Mesothelial cell of epicardium (in vitro differentiated cells): ENCODE measurements at places on chromosomes 2 and 18.

- DNase-seq: no peak
Observed at GRCh38 chr18:63262369-63263335, 56.9 kb downstream of the BCL2 start.

DNA sequence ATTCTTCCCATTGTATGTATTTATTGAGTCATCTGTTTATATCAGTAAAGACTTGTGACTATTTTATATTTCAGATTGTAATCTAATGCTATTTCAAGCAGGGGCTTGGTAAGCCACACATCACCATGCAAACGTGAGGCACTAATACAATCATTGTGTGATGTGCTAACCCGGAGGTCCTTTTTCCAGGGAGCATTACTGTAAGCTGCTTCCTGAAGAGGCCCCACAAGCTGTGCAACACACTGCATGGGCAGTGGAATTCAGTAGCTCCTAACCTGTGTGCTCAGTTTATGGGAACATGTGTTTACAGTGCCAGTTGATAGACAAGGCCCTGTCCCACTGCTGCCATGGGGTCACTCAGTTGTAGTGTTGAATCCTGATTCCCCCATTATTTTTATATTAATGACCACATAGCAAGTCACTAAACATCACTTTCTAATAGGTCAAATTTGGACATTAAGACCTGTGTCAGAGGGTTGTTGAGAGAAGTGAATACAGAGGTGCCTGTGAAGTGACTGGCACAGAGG is 162.9 kb downstream of the FHOD3 start:
- no peak for DNase-seq

GRCh38 chr2:120323807-120324399 is 22.0 kb upstream of the INHBB start:
- DNase-seq: no peak

- DNase-seq: no peak
Observed at GRCh38 chr2:25131253-25131566, 37.2 kb downstream of the POMC start.

GRCh38 chr2:149931486-149931885 is 343.9 kb upstream of the MMADHC start:
- no peak for DNase-seq

DNA sequence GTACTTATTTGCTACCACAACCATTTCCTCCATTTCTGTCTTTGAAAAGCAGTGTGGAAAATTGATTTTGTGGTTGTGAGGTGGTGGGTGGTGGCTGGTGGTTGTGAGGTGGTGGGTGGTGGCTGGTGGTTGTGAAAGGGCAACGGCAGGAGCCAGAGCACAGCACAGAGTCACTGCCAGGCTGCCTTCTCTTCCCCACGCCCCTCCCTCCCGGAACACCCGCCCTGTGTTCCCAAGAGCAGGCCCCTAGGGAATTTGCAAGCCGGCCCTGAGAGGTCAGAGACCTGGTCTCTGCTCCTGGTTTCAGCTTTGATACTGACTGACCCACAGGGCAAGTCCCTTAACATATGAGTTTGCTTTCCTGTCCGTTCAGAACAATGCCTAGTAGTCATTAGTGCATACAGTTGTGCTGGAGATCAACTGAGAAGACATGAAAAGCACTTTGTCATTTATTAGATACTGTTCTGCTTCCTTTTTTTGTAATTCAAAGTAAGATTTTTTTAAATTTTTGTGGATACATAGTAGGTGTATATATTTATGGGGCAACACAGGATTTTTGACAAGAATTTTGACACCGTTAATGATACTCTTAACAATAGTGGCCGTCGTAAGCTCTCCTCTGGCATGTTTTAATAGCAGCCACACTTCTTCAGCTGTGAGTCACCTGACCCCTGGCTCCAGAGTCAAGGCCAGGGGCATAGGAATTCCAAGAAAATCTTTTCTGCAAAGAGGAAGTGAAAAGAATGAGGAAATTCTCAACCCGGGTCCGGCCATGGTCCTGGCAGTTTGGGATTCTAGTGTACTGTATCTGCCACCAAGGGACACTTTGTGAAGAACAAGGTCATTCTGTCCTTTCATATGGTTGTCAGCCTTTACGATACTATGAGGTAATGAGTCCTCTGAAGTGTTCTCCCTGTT is 53.2 kb downstream of the ITGA6 start:
- DNase-seq: no peak

DNA sequence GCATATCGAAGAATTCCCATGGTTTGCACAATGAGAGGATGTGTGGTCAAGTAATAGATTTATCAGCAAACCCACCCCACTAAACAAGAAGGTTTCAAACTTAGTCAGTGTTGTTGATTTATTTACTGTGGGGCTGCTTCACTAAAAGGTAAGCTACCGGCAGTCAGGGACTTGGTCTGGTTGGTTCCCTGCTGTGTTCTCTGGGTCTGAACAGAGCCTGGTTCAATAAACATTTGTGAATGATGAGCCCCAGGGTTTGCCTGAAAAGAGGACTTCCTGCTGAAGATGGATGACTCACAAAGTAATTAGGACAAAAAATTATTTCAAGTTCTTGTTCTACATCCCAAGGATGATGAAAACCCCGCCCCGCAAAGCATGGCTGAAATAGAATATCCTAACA is 108.3 kb downstream of the SPP2 start:
- DNase-seq: no peak

DNA sequence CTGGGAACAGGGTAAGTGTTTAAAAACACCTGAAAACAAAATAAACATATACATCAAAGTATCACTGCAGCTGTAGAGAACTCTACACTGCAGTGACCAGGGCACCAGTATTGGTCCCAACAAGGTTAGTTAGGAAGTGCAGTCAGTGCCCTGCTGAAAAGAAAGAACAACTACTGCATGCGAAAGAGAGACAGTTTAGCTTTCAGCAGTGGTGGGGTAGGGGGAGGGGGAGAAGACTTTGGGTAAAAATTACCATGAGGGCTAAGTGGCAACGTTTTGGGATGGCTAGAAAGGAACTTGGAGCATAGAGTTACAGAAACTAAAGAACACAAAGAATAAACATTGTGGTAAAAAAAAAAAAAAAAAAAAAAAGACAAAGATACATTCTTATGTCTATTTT is 112.1 kb downstream of the UPP2 start:
- DNase-seq: no peak

- DNase-seq: no peak
Observed at GRCh38 chr2:10519394-10519740, 71.2 kb upstream of the ODC1 start.

GRCh38 chr2:150526827-150527226 is 39.4 kb upstream of the RND3 start:
- DNase-seq: no peak

- no peak for DNase-seq
Observed at GRCh38 chr18:54094474-54094873, 130.0 kb downstream of the MBD2 start.

DNA sequence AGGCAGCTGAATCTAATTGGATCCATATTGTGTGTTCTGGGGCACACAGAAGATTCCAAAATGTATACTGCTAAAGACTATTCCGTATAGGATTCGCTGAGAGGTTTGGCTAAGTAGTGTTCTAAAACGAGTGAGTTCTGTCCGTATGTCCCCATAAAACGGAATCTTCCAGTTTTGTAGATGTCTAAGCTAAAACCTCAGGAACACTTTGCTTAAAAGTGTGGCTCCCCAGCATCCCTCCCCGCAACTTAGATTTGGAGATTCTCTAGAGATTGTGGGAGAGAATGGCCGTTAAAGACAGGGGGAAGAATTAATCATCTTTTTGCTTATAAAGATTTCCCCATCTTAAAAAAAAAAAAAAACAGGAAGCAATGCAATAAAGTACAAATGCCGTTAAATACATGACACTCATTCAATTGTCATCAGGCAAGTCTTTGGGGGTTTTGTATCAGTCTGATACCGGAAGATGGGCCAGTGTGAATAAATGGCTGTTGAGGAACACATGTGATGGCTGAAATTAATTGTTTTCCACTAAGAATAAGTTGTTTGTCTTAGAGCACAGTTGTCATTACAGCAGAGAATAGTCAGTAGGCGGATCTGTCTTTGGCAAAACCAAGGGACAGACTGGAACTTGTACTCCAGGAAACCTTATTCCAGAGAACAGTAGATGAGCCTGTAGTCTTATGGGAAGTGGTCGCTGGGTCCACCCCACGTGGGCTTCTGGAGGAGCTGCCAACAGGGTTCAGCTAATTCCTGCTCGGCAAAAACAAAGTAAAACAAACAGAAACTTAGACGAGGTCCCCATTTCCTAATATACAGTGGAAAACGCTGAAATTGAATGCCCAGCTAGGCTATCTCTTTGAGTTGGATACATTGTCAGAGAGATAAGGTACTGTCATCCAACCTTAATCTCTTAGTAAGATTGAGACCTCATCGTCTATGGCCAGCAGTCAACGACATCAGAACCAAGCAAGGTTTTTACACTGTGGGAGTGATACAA is 1.7 kb downstream of the EMILIN2 start:
- no peak for DNase-seq

DNA sequence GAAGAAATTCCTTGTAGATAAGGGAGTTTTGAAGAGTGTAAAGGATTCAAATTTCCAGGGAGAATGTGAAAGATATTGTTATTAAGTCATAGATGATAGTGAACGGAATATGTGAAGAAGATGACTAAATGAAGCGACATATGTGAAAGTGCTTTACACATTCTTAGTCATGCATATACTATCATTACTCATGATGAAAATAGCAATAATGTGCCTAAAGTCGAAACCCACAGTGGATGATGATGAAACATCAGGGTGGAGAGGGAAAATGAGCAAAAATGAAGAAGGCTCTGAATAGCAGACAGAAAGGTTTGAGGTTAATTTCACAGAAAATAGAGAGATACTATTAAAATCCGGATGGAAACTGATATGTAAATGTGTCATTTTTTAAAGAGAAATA is 1237.1 kb downstream of the LRP1B start:
- DNase-seq: no peak

GRCh38 chr18:44904768-44905167 is 224.1 kb downstream of the SETBP1 start:
- no peak for DNase-seq

DNA sequence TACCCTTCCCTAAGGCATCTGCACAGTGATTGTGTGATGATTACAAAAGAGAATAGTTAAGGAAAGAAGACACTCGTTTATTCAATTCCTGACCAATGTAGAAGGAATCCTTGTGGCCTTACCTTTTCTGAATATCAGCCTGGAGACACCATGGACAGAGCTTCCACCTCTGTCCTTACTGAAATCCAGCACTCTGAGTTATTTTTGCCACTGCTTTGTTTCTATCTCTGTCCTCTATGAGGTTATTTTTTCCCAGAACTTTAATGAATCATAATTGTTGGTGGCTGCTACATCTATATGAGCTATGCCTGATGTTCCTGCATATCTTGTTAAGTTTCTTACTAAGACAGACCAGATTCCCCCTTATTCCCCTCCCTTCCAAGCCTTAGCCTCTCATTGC is 275.1 kb downstream of the SETBP1 start:
- DNase-seq: no peak

DNA sequence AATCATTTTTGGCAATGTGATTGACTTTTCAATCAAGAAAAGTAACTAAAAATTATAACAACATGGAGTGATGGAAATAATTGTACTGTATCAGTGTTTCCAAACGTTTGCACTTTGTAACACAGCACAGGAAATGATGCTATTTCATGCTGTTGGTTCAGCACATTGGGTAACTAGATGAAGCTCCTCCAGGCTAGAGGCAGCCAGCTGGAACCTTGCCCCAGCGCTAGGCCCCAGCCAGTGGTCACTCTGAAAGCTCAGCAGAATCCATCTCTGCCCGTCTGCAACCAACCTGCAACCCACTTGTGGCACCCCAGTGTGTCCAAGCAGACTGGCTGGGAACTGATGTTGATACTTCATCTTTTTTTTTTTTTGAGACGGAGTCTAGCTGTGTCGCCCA is 15.3 kb downstream of the UNC50 start:
- DNase-seq: no peak

DNA sequence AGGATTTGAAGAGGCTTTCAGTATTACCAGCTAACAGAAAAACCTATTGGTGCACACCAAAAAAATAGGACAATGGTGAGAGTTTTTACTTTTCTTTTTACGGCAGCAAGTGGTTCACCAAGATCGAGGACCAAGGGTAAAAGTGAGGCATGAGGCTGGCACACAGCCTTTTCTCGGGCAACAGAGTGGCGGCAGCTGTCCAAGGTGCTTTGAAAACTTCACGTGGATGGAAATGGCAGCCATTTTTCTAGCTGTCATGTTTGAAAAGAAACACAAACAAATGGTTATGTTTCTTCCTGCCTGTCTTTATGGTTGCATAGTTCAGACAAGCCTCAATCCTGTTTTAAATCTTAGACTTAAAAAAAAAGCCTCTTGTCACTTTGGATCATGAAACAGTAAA is 812.5 kb upstream of the CHAC2 start:
- DNase-seq: no peak

- DNase-seq: no peak
Observed at GRCh38 chr2:30074023-30074422, 72.8 kb upstream of the YPEL5 start.

GRCh38 chr2:145484448-145485097 is 964.7 kb upstream of the ZEB2 start:
- DNase-seq: no peak

DNA sequence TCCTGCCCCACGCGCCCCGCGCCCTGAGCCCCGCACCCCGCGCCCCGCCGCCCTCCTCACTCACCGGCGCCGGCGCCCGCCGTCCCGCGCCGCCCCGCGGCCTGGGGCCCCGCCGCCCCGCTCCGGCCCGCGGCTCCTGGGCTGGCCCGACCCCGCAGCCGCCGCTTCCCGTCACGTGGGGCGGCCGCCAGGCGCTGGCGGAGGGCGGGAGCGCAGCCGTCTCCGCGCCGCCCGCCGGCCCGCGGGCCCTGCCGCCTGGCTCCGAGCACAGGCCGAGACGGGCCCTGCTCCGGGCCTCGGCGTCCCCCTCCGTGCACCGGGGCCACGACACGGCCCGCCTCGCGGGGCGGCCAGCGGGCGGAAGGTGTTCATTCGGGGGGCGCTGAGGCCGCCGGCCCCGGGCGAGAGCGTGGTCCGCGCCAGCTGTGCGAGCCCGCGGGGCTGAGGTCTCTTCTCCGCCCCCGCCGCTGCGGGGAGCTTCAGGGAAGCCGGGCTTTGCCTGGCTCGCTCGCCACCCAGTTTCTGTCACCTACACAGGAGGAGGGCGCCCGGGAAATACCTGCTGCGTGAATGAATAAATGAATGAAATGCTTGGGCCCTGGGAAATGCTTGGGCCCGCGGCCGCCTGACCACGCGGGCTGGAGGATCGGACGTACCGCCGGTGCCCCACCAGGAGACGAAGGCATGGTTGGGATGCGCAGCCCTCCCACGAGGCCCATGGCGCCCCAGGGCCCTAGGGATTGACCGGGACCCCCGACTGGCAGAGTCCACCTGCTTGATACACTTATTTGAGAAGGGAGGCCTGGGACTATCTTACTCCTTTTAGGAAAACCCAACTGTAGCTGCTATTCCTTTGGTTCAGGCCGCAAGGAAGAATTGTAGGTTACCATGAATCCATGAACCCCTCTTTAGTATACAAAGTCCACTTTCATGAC is at the start of gene TGFBRAP1:
TSS of gene TGFBRAP1 (minus strand) at position 175 of the 935 bp plus-strand sequence. CDS start 21,434 bp downstream, outside the sequence.
- DNase-seq: no peak
